ENCODE measurements at places on chromosomes 16 and 17.

DNA sequence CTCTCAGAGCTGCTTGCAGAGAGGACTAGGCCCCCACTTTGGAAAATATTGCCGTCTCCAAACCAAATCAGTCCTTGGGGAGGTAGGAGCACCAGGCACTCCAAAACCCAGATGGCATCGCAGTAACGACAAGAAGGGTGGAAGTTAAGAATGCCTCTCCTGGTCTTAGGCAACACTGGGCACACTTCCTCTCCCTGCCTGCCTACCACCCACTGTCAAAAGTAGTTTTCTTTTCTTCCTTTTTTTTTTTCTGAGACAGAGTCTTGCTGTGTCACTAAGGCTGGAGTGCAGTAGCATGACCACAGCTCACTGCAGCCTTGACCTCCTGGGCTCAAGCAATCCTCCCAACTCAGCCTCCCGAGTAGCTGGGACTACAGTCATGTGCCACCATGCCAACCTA is 47.2 kb downstream of the SRL start:
- DNase-seq: peak; percentile 78

- DNase-seq: no peak
Measured at GRCh38 chr16:57260294-57260929, 15.4 kb downstream of the ARL2BP start.

- DNase-seq: peak; percentile 92
Measured at GRCh38 chr16:85055493-85056210, 28.1 kb downstream of the KIAA0513 start.

DNA sequence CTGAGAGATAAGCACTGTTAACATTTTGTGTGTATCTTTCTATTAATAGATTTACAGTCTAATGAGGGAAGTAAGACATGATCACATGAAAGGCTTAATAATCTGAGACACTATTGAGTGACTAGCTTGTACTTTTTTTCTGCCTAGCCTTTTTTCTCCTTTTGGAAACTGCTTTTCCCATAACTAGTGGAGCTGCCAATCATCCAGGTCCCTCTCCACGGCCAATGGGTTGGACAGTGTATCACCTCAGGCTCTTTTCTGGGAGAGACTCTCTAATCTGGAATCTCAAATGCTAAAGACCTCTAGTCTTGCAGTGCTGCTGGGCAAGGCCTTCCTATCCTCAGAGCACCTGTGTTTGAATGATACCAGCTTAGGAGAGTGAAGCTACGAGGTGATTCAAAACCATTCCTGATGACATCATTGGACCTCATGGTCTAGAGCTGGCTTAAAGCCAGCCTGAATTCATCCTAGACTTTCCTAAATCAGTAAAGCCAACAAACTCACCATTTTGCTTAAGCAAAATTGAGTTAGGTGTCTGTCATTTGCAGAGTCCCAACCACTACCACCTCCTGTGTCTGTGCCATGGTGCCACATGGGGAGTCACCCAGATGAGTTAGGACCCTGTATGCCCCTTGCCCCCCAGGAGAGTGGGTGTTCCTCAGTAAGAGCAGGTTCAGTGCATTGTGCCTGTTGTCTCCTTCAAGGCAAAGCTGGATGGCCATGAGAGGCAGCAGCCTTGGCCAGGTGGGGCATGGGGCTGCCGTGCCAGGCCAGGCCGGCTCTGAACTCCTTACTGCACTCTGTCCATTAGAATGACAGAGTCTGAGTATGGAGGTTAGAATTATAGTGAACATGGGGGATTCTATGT is 62.9 kb downstream of the SPECC1 start:
- no peak for DNase-seq

- peak; percentile 87 for DNase-seq
Measured at GRCh38 chr17:47239967-47240651, 13.5 kb upstream of the ITGB3 start.

DNA sequence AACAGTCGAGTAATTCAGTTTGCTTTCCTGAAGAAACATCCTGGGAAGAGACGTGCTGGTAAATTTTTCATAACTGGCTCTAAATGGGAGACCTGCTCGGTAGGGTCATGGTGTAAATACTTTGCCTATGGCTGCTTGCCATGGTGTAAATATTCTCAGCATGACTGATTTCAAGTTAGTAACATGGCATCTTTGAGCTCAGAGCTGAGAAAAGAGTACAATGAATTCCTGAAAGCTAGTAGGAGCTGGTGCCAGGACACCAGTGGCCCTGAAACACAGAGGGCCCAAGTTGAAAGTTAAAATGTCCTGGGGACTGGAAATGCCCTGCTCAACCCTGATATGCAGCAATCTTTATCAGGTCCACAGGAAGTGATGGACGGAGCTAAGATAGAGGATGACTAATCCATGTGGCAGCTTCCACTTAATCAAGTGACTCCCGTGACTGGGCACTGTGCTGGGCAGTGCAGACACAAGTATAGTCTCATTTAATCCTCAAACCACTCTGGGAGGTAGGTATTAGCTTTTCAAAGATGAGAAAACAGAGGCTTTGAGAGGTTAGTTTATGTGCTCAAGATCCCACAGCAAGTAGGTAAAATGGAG is 130.1 kb upstream of the ADAMTS18 start:
- no peak for DNase-seq

DNA sequence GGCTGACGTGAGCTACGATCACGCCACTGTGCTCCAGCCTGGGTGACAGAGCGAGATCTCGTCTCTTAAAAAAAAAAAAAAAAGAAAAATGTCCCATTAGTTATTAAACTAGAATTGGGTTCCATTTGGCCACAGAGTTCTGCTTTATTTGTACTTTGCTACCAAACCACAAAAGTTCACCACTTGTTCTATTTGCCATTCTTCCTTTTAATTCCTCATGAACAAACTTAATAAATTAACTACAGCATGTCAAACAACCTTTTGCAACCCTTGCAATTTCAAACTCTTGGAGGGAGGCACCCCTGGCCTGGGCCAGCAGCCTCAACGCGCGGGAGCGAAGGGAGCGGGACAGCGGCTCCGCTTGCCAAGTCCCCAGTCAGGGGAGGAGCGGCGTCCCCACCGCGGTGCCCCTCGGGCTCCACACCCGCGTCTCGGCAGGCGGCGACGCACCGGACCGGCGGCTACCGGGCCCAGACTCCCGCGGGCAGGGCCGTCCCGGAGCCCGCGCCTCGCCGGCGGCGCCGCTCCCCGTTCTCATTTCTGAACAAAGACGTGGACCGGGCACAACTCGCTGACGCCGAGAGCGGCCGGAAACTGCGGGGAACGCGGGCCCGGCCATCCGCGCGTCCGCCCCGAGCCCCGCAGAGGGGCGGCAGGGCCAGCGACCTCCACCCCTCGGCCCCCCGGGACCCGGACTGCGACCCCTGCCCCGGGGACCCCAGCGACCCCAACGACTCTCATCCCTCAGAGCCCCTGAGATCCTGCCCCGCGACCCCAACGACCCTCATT is 775 bp downstream of the CYTH1 start:
- DNase-seq: no peak

DNA sequence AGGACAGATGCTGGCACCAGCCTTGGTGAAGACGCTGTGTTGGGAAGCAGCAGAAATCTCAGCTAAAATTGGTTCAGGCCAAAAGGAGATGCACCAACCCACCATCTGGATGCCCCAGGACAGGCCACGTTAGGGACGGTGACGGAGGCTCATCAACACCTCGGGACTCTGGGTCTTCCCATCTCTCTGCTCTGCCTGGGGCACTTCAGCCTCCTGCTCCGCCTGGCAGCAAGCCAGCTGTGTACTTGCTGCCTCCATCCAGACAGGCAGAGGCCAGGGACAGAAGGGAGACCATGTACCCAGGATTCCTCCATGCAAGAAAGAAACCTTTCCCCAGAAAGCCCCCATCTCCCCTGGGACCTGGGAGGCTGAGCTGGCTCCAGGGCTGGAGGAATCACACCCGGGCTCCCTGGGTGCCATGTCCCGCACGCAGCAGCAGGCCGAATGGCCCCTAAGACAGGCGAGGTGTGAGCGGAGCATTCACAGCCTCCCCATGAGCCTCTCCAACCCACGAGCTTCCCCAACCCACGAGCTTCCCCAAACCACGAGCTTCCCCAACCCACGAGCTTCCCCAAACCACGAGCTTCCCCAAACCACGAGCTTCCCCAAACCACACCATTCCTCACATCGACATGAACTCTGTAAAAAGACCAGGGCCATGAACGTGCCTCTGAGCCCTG is 274.5 kb downstream of the C16orf95 start:
- DNase-seq: no peak

- DNase-seq: peak; percentile 4
Measured at GRCh38 chr17:39069114-39069756, 82.2 kb downstream of the PLXDC1 start.

DNA sequence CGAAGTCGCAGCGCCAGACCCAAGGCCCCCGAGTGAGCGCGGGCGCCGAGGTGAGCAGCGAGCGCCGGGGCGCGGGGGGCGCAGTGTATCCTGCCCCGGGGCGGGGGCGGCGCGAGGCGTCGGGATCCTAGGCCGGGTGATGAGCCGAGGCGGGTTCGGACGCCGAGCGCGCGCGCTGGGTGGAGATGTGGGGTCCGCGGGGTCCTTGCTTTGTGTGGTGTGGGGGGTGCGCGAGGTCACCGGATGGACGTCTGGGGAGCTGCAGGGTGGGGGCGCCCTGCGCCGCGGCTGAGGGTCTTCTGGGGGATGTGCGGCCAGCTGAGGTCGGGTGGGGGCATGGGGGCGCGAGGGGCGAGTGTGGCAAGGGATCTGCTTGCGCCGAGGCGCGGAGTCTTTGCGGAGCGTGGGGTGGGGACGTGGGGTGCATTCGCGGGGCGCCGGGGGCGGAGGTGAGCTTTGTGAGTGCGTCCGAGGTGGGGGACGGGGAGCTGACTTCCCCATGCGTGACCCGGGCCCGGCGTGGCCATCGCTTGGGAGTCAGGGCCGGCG is 560 bp downstream of the RAI1 start:
- DNase-seq: no peak

GRCh38 chr16:13997933-13998332 is 73.2 kb upstream of the MRTFB start:
- no peak for DNase-seq

GRCh38 chr16:89038811-89039735 is 54.6 kb upstream of the ACSF3 start:
- DNase-seq: no peak

DNA sequence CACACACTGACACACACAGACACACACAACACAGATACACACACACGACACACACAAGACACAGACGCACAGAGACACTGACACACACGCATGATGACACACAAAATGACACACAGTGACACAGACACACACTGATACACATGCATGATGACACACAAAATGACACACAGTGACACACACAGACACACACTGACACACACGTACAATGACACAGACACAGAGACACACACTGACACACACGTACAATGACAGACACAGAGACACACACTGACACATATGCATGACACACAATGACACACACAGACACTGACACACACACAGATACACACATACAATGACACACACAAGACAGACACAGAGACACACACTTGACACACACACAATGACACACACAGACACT is 10.3 kb downstream of the CACNG1 start:
- no peak for DNase-seq

- peak; percentile 13 for DNase-seq
Measured at GRCh38 chr16:4115209-4115948, 863 bp downstream of the ADCY9 start.

DNA sequence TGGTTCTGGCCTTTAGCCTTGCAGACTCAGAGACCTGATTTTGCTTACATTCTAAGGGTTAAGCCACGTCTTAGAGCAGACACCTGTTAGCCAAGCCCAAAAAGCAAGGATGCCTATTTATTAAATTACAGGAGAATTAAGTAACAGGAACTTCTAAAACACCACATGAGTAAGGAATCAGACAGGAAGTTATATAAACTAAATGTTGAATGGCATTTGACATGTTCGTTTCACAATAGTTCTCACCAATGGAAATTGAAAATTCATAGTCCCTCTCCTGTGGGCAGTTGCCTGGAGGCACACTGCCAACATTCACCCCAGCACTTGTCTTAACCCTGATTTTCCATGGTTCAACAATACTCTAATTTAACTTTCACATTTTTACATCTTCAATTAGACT is 9.0 kb downstream of the KRTAP9-7 start:
- DNase-seq: no peak

DNA sequence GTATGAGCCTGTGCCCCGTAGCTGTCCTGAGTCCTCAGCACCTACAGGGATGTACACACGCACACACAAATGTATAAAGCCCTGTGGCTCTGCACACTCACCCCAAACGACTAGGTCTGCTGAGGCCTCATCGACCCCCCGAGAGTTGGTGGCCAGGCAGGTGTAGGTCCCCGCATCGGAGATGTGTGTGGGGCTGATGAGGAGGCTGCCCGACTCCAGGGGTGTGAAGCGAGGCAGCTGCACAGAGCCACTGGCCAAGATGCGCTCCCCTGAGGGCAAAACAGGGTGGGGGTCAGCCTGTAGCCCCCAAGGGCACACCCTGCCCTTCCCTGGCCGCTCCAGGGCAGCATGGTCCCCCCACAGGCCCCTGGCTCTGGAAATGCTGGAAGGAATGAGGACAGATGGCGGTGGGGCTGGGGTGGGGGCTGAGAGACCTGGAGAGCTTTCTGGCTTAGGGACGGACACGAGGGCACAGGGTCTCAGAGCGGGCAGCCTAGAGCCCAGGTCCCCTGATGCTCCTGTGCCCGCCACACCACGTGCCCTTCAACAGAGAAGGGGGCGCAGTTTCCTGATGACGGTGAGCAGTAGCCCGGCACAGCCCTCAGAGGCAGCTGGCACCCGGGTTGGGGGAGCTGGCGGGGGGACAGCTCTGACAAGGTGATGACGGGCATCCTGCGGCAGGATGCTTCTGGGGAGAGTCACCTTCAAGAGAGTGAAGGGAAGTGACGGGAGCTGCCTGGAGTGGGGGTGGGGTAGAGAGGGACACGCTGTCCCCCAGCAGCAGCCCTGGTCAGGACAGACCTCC is 119.8 kb upstream of the CDC42EP4 start:
- no peak for DNase-seq

DNA sequence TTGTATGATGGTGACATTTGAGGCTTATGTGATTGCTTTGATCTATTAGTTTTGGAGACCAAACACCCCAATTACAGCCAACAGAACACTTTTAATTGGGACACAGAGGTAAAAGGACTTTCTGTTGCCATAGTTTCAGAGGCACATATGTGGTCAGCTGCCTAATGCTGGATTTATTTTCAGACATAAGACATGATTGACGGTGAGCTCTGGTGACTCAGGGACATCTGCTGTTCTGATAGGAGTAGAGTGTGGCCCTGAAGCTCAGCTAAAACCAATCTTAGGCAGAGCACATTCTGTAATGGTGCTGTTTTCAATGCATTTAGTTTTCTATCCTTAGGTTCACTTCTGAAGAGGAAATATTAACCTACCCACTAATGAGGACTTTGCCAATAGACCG is 247.1 kb downstream of the UTP18 start:
- DNase-seq: no peak

DNA sequence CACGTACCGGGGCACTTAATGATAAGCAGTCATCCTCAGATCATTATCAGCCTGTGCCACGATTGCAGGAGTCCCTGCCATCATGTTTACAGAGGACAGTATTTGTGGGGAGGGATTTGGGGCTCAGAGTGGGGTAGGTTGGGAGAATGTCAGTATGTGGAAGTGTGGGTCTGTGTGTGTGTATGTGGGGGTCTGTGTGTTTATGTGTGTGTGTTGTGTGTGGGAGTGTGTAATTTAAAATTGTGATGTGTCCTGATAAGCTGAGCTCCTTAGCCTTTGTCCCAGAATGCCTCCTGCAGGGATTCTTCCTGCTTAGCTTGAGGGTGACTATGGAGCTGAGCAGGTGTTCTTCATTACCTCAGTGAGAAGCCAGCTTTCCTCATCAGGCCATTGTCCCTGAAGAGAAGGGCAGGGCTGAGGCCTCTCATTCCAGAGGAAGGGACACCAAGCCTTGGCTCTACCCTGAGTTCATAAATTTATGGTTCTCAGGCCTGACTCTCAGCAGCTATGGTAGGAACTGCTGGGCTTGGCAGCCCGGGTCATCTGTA is 13.5 kb upstream of the EFCAB13 start:
- DNase-seq: no peak

GRCh38 chr17:36072431-36073121 is 8.5 kb downstream of the CCL18 start:
- DNase-seq: no peak

All from GF-D8 (cell line).